Adipocyte (in vitro differentiated cells): ENCODE measurements at places on chromosomes 3 and 15.

GRCh38 chr15:63022663-63023062 lies 19.9 kb upstream of the TPM1 start:
- DNase-seq, result no peak

DNA sequence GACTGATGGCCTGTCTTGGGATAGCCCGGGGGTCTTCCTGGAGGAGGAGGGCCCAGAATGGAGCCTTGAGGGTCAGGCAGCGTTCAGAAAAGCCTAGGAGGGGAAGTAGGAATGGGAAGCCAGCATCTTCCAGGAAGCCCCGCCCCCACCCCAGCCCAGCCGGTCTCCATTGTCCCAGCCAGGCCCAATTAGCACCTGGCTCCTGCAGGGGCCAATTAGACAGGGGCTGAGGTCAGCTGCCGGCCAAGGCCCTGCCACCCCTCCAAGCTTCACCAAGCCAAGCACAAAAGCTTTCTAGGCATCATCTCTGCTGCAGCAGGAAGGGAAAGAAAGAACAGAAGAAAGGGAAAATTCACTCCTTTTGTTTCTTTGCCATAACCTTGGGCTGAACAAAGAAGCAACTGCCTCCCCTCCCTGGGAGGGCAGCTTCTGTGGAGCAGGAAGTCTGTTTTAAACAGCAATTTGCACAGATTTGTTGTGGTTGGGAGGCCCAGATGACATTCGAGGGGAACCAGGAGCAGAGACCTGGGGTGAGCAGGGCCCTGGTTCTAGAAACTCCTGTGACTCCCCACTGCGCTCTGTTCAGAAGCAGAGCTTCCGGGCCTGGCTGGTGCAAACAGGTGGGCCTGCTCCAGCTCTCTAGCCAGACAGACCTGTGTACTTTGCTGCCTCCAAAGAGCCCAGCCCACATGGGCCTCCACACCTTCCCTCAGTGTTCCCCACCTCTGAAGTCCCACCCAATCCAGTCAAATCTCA lies 47.7 kb downstream of the CYP11A1 start:
- peak; percentile 16 for DNase-seq

DNA sequence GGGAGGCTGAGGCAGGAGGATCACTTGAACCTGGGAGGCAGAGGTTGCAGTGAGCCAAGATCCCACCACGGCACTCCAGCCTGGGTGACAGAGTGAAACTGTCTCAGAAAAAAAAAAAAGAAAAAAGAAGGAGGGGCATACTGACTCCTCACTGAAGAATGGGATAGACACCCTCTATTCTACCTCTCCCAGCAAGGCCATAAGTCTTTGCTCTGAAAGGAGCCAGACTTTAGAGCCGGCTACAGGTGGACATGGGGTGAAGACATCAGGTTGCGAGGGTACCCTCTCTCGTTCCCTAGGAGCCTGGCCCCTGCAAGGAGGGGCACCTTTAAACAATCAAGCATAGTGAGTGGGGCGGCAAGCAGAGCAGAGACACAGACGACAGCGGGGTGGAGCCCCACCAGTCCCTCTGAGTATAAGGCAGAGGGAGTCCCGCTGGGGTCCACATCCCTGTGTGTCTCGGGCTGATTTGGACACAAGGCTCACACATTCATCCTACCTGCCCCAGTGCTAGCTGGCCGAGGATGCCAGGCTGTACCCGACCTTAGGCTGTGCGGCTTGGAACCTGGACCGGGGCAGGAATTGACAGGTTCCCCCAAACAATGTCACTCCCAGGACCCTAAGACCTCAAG lies 1.1 kb downstream of the GRAMD2A start:
- no peak for DNase-seq

DNA sequence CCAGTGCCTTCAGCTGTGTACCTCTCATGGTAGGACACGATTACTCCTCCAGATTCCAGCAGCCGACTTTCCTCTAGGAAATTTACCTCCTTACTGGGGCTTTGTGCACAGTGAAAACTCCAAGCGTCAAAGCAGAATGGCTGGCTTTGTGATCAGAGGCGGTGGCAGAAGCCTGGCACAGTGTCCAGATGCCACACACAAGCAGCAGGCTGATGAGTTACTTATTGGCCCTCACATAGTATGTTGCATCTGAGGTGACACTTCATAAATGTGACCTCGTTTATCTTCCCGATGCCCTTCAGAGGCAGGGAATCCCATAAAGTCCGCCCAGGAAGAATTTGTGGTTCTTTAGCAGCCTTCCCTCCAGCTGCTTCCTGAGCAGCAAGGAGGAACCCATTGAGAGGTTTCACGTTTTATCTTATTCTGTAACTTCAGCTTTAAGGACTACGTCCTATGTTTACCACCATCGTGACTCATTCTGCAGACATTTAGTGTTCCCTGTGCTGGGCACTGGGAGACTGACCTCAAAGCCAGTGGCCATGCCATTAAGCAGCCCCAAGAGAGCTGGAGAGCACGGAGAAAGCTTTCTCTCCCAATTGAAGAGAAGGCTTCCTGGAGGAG lies 107.1 kb upstream of the C15orf61 start:
- peak; percentile 22 for DNase-seq

DNA sequence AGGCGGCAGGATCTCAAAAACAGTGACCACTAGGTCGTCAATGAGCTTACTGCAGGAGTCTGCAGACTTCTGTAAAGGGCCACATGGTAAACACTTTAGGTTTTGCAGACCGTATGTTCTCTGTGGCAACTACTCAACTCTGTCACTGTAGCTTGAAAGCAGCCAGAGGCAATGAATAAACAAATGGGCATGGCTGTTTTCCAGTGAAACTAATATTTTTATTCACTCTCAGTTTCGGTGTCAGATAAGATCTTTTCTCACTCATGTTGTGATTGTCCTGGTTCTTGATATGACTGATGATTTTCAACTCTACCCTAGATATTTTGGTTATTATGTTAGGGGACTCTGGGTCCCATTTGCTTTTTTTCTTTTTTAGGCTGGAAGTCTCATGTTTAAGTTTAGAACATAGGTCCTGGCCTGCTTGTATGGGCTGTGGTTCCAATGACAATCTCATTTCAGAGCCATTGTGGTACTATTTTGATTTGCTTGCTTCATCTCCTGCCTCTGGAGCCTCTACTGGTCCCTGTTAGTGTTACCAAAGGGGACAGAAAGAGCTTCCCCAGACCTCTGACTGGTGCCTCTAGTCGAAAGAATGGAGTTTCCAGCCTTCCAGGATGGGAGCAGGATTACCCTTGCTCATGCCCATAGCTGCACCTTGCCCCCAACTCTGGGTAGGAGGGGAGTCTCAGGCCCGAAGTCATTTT lies 222.0 kb downstream of the STT3B start:
- DNase-seq, result no peak

DNA sequence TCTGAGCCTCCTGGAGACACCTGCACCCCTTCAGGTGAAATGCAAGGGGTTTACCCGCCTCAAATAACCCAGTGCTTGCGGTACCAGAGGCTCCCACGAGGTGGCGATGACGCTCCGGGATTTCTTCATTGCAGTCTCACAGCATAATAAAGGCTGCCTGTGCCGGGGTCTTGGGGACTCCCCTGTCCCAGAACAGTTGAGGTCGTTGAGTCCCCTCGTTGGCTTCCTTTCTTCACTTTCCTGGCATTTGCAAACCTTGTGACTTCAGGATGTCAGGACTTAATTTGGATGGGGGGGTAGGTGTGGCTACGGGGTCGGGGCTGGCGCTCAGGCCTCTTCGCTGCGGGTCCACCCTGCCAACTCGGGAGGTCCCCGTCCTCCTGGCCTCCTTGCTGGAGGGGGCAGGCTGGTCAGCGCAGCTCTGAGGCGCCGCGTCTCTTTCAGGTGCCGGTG lies 1.3 kb downstream of the GNAT1 start:
- peak; percentile 81 for DNase-seq

DNA sequence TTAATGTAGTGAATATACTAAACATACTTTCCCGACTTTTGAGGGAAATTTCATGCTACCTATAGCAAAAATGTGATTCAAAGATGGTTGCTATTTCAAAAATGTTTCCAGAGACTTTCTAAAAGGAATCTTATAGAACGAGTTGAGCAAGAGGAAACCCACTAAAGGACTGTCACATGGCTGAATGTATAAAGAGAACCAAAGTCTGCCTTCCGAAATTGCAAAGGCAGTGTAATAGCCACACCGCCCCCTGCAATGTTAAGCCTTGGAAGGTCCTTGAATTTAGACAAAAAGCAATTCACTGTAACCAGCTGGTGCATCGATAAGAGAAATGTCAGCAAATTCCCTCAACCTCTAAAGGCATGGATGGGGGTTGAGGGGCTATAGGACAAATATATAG lies 142.8 kb downstream of the CHL1 start:
- no peak for DNase-seq

- no peak for DNase-seq
Measured at GRCh38 chr15:51709031-51709430, 27.7 kb downstream of the SCG3 start.

GRCh38 chr3:161631536-161631935 lies 134.9 kb downstream of the OTOL1 start:
- DNase-seq, result no peak

DNA sequence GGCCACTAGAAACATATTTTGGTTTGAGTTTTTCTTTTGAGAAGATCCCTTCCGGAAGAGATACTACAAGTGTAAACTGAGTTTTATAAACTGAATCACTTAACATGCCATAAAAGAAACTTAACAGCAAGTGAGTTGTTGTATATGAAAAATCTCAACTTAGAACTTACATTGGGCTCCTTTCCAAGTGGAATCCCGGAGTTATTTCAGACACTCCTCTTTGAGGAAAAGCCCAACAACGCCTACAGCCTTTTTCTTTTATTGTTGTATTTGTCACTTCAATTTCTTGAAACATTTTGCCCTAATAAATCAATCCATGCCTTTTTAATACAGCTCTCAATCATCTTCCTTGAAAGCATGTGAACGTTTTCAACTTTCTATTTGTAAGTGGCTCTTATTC lies 137.3 kb downstream of the FEZF2 start:
- no peak for DNase-seq

DNA sequence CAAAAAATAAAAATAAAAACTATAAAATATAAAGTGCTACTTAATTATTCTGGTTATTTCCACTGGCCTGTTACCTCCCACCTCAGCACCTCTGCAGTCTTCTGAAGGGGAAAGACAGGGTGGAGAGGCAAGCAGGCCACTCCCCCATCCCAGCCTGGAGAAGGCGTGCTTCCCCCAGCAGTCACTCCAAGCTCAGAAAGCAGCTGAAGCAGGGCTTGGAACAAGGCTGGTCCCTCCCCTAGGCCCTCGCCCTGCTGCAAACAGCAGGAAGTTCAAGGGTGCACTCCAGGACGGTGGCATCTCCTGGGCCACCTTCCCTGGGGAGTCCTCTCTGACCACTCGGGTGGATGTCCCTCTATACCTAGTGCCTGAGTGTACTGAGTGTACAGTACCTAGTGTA lies 21.4 kb downstream of the CACNA2D2 start:
- DNase-seq, result no peak
